ENCODE measurements at places on chromosomes 4 and X. TPM values are rescaled to one million over a fixed set of nuclear protein-coding genes. Genes with fewer than 3 reads are reported as not detected.

GRCh38 chr4:73520821-73521220 is 39.3 kb downstream of the AFM start:
- no peak for DNase-seq

DNA sequence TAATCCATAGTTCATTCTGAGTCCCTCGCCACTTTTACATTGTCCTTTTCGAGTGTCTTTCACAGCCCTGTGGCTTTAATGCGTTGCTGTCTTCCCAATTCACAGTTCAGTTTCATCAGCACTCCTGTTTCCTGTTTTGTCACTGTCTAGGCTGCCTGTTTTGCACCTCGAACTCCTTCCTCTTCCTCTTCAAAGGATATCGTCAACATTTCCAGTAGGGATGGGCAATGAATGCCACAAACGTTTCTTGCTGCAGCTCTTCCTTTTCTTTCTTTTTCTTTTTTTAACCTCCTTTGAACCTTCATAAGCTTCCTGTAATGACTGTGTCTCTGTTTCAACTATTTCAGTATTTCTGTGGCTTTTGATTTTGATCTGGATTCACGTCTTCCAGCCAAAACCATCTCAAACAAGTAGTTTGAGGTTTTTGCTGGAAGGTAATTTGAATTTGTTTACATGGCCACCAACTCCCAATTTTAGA is 105.4 kb downstream of the ANXA3 start:
- no peak for DNase-seq

DNA sequence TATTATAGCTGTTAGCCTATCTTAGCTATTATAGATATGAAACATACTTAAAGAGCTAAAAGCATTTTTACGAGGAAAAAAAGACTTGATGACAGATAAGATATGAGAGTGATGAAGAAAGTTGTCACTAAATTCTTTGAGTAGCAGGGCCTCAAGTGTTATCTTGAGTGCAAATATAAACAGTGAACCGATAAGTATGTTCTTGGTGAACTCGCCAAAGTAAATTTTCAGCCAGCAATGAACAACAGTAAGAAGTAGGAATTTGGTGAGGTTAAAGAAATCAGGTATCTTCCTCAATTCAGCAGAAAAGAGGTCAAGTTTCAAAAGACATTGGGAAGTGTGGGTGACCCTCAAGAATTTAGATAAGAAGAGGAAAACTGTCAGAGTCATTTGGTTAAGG is 471.8 kb upstream of the FTHL17 start:
- DNase-seq = no peak

Gene WDR17
- polyA plus RNA-seq = 8.1 TPM

Gene SLC9A6
- 14.6 TPM for polyA plus RNA-seq

Gene APLN
- 6.0 TPM for polyA plus RNA-seq

Gene PNMA6A
- 17.6 TPM for polyA plus RNA-seq

GRCh38 chr4:41797260-41797659 is 48.7 kb upstream of the PHOX2B start:
- no peak for DNase-seq

Gene ADGRG4
- polyA plus RNA-seq = not detected

DNA sequence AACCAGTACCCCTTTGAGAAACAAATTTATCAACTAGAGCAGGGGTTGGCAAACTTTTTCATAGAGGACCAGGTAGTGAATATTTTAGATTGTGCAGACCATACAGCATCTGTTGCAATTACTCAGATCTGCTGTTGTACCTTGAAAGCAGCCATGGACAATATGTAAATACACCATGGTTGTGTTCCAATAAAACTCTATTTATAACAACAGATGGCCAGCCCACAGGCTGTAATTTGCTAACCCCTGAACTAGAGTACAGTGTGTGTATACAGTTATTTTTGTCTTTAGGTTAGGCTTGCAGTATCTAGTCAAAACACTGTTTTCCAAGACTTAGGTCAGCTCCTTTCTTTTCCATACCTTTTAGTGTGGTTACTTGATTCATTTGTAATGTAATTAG is 54.4 kb downstream of the PHKA1 start:
- DNase-seq = no peak

Gene LRAT
- polyA plus RNA-seq = 0.69 TPM

Gene PCDH10
- 5.3 TPM for polyA plus RNA-seq

GRCh38 chr4:82484996-82485783 is 54.8 kb downstream of the ENOPH1 start:
- no peak for DNase-seq

DNA sequence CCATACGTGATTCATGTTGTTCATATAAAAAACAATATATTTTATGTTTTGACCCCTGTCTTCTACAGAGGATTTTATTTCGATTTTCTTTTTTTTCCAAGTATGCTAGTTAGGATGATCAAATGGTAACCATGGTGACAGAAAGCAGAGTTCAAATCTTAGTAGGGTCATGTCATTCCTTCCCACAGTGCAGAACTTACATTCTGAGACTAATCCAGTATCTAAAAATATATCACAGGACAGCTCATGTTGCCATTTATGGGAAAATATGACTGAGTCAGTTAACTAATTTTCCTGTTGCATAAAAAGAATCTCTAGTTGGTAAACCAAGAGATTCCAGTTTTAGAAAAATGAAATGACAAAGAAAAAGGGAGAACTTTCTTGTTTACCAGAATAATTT is 209.5 kb downstream of the PARM1 start:
- DNase-seq = no peak

DNA sequence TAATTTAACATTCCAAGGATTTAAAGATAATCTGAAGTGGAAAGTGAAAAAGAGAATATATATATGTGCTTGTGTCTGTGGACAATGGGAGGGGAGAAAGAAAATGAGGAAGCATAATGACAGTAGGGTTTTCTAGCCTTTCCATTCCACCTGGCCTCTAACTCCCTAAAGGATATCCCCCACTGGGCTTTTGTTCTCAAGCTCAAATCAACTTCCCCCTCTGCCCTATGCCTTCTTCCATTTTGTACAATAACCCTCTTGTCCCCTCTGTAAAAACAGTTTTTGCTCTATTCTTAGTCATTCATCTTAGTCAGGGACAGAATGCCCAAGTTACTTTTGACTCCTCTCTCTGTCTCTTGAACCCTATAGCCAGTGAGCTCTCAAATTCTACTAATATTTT is 23.6 kb downstream of the ANTXR2 start:
- no peak for DNase-seq

- DNase-seq = no peak
These were observed 19.9 kb upstream of the PABPC5 start for GRCh38 chrX:91414713-91415112.

DNA sequence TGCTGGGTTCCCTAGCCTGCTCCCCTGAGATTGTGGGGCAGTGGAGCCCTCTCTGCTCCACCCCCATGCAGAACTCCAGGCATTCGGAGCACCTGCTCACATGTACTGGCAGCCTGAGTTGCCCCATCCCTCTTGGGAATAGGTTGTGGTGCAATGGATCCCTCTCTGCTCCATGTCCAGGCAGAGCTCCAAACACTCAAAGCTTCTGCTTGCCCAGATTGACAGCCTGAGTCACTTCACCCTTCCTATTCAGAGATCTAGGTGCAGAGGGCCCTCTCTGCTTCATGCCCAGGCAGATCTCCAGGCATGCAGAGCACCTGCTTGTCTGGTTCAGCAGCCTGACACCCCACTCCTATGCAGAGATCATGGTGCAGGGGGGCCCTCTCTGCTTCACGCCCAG is 18.6 kb upstream of the TEX13B start:
- no peak for DNase-seq

Measured in right renal pelvis (tissue), 4 donors.